Stimulated activated CD4-positive, alpha-beta T cell treated with anti-CD3 and anti-CD28 coated beads, TNF-alpha, amount 100 ng/mL, for 48 hours (primary cell): ENCODE measurements at places on chromosomes 13 and 19.

GRCh38 chr13:22173610-22174009 lies 502.7 kb downstream of the FGF9 start:
- DNase-seq: no peak

DNA sequence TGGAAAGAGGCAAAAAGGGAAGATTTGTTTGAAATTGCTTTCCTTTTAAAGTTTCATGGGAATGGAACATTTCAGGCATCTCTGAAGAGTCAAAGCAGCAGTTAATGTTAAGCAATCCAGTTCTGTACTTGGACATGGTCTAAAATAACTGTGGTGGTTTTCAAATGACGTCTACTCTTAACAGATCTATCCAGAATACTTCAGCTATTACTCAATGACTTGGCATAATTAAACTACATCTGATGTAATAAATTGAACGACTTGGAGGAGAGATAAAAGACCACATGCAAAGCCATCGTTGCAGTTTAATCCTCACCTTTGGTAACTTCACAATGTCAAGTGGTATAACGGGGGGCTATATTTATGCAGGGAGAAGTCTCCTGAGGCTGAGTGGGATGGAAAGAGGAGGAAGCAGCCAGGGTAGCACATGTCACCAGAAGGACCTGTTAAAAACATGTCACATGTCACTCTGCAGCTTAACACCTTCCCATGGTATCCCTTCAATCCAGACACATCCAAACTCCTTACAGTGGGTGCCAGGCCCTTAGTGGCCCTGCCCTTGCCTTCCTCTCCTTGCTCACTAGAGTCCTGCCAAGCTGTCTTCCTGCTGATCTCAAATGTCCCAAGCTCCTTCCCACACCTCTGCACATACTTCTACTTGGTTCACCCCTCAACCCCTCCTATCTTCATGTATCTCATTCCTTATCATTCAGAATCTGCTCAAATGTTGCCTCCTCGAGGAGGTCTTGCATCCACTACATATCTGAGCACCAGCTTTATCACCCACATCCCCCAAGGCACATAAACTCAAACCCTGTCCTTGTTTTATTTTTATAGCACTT lies 327.8 kb downstream of the SUCLA2 start:
- DNase-seq: no peak

GRCh38 chr19:50720181-50720920 lies 749 bp upstream of the SHANK1 start:
- no peak for DNase-seq

GRCh38 chr19:43784981-43785808 lies 4.4 kb upstream of the KCNN4 start:
- DNase-seq: no peak

- DNase-seq: no peak
These were observed at the start of gene ICAM4 for GRCh38 chr19:10286803-10287737. Gene ICAM4 (plus strand): TSS chr19:10286955. CDS start chr19:10287013, 58 bp downstream.

DNA sequence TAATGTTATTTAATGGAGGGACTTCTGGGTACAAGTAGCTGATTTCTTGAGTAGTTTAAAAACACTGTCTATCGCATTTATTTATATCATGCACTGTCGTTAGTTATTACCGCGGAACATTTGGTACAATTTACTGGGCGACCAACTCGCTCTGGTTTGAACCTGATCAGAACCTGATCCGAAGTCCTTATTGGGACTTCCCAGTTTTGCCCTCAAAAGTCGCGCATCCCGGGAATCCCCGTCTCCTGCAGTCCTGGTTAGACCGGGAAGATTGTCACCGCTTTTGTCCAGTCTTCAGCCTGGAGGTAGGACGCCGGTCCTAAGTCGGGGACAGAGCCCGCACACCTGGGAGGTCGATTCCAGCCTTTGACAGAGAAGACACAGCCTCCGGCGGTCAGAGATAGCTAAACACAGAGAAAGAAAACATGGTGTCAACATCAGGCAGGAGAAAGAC lies 694 bp downstream of the CLN5 start:
- no peak for DNase-seq

- DNase-seq: no peak
These were observed 135.7 kb downstream of the USP12 start for GRCh38 chr13:27035892-27036235.
